ENCODE measurements at places on chromosomes 13 and 19.

DNA sequence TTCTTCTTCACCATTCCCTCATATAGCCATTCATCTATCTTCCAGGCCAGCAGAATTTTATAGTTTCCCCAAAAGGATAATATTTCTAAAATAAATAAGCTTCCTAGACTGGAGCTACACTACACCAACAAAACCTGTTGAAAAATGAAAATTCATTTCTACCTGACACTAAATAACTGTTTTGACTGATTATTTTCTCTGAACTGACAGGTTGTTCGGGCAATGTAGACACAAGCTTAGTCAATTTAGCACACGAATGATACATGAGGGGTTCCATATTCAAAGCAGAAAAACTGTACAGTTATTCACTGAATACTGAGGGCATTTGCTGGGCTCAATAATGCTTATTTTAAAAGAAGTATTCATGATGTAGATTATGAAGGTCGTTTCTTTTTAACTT is 589.7 kb downstream of the LIG4 start:
- DNase-seq = no peak

DNA sequence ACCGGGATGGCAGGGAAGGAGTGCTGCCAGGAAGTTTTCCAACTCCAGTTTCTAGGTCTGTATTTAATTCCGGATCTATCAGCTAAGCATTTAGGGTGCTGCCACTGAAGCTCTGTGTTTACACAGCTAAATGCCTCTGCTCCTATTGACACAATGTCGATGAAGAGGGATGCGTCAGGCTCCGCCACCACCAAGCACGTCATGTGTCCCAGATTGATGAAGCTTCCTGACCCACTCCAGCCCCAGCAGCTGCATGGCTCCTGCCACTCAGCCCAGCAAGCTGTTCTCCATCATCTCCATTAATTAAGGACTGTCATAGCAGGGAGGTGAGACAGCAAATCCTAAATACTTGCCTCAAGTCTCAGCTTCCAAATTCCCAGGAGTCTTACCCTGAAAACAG is 435.2 kb upstream of the ZNF507 start:
- DNase-seq = no peak

GRCh38 chr13:90640976-90641375 is 706.5 kb upstream of the MIR17HG start:
- DNase-seq = peak; percentile 19

DNA sequence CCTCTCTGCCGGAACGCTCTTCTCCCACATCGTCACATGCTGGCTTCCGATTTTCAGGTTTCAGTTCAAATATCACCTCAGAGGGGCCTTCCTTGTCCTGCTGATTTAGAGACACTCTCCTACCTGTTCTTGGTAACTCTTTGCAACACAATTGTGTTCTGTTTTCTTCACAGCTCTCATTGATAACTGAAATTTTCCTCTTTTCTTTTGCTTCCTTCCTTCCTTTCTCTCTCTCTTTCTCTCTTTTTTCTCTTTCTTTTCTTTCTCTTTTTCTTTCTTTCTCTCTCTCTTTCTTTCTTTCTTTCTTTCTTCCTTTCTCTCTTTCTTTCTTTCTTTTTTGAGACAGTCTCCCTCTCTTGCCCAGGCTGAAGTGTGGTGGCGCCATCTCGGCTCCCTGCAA is 12.0 kb upstream of the LRRC4B start:
- no peak for DNase-seq

DNA sequence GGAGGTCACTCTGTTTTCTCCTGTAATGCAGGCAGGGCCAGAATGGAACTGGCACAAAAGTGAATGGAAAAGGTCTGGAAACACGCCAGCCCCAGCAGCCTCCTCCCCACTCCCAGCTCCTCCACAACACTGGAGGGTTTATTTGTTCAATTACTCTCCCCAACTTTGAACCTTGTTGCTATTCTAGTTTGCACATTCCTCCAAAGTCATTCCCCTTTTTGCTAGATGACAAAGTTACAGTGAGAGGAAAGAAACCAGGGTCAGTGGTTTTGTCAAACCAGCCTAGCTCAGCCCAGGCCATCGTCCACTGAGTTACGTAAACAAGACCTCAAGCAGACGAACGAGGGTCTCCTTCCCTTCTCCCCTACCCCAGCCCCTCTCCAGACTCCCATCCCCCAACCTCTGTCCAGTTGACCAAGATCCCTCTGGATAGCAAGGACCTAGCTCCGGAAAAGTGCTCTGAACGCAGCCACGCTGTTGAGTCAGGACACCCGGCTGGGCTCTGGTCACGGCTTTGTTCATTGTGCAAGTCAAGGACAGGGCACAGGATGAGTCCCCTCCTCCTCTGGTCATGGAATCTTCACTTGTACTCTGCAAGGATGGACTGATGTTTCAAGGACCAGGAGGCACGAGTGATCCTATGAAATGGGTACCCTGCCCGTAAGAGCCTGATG is 180.0 kb downstream of the USP12 start:
- DNase-seq = no peak

- no peak for DNase-seq
Observed at GRCh38 chr13:19685034-19685433, 51.6 kb downstream of the MPHOSPH8 start.

DNA sequence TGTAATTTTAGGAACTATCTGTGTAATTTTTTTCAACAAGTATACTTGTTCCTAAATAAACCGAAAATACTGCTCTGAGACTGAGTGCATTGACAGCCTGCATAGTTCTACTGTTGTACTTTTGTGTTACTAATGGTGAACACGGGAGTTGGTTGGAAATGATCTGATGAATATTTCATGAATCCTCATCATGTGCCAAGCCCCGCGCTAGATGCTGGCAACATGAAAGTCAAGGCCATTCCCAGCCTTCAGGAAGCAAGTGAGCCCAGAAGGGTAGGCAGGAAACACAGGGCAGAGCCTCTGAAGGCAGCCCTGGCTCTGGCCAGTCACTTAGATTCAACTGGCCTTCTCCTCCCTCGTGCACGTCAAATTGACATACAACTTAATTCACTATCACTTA is 106.1 kb downstream of the ABCC4 start:
- DNase-seq = no peak

DNA sequence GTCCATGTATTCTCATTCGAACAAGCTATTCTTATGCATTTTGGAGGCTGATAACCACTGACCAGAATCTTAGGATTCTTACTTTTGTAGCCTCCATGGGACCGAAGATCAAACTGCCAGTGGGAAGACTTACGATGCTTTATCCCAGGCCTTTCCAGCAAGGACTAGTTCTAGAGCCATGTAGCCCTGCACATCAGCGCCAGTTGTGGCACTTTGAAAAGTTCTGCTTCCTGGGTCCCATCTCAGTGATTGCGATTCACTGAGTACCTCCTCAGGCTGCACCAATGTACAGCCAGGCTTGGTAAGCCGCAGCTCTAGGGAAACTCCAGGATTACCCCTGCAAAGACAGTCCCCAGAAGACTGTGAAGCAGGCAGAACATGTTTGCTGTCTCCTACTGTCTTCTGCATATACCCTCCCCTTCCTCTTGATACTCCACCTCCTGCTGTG is 18.9 kb upstream of the ENOX1 start:
- no peak for DNase-seq

- no peak for DNase-seq
Observed at GRCh38 chr19:3808420-3809143, 22.4 kb upstream of the MATK start.

GRCh38 chr19:33702606-33703437 is 81.1 kb downstream of the CHST8 start:
- DNase-seq = no peak

DNA sequence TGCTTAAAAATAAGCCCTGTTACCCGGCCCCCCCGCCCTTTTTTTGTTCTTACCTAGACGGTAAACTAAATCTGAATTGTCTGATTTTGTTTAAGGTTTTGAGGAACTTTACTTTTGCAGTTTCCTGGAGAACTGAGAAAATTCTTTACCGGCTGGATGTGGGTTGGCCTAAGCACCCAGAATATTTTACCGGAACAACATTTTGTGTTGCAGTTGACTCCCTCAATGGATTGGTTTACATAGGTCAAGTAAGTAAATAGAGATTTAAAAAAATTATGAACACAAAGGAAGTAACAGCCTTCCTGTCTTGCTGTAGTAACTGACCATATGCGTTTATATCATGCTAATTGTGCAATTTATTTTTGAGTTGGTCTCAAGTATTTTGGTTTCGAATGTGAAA is 785 bp downstream of the NHLRC3 start:
- DNase-seq = no peak

- DNase-seq = no peak
Observed at GRCh38 chr13:32746474-32746873, 160.2 kb downstream of the PDS5B start.

DNA sequence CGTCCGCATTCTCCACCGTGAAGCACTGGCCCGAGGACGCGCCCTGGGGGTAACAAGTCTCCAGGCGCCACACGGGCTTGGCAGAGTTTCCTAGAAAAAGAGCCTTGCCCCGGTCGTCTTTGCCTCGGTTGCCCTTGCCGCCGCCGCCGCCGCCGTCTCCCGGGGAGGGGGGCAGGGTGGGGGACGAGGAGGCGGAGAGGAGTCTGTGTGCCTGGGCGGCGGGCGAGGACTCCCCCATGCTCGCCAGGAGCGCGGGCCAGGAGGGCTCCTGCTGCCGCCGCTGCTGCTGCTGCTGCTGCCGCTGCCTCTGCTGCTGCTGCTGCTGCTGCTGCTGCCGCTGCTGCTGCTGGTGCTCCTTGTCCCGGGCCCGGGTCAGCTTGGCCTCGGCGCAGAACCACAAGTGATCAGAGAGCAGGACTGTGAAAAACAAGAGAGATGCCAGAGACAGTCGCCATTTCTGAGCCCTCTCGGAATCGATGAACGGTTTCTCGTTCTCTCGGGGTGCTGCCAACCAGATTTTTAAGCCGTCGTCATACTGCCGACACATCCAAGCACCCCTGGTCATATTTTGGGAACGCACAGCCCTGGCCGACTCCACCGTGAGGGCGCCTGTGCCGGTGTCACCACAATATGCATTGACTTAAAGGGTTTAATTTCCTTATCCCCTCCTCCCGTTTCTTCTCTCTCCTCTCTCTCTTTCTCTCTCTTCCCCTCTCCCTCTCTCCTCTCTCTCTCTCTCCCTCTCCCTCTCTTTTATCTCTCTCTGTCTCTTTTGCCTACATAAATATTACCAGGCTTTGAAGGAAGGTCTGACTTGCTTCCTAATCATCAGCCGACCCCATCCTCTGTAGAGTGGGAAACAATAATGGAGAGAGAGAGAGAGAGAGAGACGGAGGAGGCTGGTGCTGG is 349.1 kb downstream of the LIG4 start:
- no peak for DNase-seq

GRCh38 chr13:99454518-99455183 is 46.6 kb upstream of the TM9SF2 start:
- DNase-seq = no peak

DNA sequence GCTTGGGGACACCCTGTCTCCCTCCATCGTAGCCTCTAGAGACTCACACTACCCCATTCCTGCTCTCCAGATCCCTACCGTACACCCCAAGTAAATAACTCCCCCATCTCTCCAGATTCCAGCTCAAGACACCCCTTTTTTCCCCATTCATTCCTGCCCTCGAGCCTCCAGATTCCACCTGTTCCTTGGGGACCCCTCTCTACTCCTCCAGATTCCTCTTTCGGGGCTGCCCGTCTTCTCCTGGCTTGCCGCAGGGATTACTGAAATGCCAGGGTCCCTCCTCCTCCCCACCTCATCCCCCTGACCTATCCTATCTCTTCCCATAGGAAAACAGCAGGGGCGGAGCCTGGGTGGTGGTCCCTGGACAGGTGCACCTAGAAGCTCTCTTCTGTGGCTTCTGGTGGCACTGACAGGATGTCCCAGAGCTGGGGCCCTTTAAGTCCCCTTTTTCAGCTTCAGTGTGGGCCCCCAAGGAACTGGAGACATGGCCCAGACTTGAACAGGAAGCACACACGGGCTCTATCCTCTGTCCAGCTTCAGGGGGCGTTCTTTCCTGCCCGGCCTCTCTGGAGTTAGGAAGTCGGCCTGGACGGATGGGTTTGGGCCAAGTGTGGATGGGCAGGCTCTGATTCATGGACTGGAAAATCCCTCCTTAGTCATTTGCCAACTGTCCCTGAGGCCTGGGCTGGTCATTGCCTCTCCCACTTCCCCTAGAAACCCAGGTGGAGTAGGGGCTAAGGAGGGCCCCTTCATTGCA is 1.2 kb downstream of the ZSWIM4 start:
- peak; percentile 94 for DNase-seq

DNA sequence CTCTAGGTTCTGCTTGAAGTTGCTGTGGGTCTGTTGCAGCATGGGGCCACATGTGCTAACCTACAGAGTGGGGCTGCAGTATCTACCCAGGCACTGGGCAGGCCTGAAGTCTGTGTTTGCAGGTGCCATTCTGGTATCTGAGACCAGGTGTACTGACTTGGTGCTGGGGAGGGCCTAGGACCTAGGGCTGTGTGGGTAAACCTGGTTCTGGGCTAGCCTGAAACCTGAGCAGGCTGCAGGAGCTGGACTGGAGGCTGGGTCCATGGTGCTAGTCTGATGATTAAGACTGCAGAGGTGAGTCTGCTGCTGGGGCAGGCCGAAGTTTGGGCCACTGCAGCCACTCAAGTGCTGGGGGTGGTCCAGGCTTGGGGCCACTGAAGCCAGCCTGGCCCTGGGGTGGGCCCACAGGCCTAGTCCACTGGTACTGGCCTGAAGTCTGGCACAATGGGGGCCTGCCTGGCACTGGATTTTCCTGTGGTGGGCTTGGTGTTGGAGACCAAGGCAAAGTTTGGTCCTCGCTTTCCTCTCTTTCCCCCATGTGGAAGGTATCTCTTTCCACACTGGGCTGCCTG is 310.6 kb downstream of the NDFIP2 start:
- DNase-seq = no peak

DNA sequence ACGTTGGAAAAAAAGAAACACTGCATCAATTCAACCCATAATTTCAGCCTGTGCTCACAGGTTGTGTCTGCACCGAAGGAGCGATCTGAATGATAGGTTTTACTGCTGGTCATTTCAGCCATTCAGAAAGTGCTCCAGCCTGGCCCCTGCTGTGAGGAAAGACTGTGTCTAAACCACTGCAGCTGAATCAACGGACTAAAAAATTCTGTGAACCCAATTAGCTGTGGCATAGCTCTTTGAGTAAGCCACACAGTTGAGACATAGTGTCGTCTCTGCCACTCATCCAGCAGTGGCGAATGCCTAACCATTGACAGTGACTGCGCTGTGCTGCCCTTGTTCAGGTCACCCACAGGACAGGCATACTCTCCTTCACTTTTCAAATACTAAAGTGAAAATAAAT is 179.8 kb downstream of the COG6 start:
- no peak for DNase-seq

GRCh38 chr13:55230570-55230908 is 1910.2 kb upstream of the PRR20A start:
- peak; percentile 4 for DNase-seq

- no peak for DNase-seq
Observed at GRCh38 chr19:35013041-35013819, 13.1 kb downstream of the GRAMD1A start.

- no peak for DNase-seq
Observed at GRCh38 chr19:15911599-15912235, 13.8 kb upstream of the CYP4F2 start.

DNA sequence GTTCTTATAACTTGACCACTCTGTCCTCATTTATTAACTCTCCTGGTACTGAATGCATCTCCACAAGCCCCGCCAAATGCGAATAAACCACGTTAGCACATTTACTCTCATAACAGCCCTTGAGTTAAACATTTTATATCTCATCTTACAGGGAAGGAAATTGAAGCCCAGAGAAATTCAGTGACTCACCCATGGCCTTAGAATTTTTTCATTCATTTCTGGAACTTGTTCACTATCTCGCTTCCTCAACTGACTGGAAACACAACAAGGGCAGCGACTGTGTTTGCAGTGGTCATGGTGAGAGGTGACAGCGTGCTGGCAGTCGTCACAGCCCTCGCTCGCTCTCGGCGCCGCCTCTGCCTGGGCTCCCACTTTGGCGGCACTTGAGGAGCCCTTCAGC is 39.5 kb downstream of the SERP2 start:
- no peak for DNase-seq

- DNase-seq = peak; percentile 91
Observed at GRCh38 chr19:44626048-44626624, 12.8 kb downstream of the IGSF23 start.

All from RWPE1 (cell line).